Stimulated activated CD8-positive, alpha-beta memory T cell treated with anti-CD3 and anti-CD28 coated beads, Interleukin-7, amount 100 ng/mL, for 4 hours (primary cell): ENCODE measurements at places on chromosomes 11 and 22.

GRCh38 chr11:57556041-57556440 is 11.4 kb downstream of the UBE2L6 start:
- no peak for DNase-seq

DNA sequence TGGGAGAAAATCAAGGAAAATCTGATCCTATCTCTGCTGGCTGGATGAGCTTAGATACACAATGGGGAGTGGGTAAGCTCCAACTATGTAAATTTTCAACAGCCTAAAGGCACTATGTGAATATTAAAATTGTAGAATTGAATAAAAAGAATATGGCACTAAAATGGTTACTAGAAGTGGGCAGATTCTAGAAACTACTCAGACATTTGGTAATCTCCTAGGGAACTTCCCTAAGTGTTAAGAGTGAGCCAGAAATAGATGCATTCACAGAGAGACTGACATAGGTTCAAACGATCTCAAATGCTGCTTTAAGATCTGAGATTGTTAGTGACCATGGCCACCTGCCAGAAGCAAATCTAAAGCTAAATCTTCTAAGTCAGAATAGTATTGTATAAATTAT is 4.3 kb upstream of the OR52E1 start:
- DNase-seq, result no peak

DNA sequence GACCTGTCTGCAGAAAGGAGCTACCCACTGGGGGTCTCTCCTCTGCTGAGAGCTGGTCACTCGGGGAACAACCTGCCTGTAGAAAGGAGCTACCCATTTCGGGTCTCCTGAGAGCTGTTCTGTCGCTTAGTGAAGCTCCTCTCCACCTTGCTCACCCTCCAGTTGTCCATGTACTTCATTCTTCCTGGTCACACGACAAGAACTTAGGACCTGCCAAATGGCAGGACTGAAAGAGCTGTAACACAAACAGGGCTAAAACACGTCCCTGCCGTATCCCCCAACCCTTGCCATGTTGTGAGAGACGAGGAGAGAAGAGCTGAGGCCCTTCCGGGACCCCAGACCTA is 24.1 kb upstream of the RNASEH2C start:
- no peak for DNase-seq

- no peak for DNase-seq
These were observed 38.6 kb downstream of the ETS1 start for GRCh38 chr11:128548649-128549255.

DNA sequence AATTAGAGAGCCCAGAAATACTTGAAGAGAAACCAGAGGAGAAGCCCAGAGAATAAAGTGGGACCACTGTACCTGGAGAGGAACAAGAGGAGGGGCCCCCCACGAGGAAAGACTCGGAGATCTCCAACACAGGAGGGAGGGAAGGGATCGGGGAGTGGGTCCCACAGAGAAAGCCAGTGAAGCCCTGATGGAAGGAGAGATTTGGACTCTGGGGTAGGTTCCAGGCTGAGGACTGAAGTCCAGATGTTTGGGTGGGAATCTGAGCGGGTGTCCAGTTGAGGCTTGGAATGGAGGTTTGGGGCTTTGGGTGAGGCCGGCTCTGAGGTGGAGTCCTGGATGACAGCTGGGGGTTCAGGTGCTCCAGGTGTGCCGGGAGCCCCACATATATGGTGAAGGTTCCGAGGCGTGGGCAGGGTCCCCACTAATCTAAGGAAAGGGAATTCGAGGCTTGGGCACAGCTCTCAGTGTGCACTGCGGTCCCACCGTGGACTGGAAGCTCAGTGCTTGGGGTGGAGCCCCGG is 32.6 kb downstream of the PDE2A start:
- no peak for DNase-seq

DNA sequence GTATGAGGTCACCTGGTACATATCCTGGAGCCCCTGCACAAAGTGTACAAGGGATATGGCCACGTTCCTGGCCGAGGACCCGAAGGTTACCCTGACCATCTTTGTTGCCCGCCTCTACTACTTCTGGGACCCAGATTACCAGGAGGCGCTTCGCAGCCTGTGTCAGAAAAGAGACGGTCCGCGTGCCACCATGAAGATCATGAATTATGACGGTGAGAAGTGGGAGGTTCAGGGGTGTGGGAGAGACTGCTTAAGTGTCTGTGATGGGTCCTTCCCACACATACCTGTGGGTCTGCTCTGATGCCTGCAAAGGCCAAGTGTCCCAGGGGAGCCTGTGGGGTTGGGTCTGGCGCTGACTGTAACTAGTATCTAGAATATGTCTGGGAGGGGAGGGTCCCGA is 3.9 kb downstream of the APOBEC3G start:
- DNase-seq, result no peak

DNA sequence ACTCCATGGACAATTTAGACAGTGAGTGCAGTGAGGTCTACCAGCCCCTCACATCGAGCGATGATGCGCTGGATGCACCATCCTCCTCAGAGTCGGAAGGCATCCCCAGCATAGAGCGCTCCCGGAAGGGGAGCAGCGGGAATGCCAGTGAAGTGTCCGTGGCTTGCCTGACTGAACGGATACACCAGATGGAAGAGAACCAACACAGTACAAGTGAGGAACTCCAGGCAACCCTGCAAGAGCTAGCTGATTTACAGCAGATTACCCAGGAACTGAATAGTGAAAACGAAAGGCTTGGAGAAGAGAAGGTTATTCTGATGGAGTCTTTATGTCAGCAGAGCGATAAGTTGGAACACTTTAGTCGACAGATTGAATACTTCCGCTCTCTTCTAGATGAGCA is 51.4 kb downstream of the SPECC1L start:
- no peak for DNase-seq

DNA sequence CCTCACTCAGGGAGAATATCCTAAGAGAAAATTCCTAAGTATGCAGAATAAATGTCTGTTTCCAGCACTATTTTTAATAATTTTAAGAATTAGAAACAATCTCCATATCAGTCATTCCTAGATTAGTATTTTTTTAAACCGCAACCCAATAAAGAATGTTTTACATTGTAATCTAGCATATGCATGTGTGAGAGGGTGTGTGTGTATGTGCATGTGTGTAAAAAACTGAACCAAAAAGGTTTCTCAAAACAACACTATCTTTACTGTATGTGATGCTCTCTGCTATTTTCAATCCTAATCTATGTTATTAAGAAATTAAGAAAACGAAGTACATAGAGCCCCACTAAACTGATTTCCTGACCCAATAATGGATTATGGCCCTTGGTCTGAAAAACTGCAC is 90.6 kb upstream of the AKIP1 start:
- no peak for DNase-seq

- DNase-seq, result no peak
These were observed 21.3 kb downstream of the TRIM44 start for GRCh38 chr11:35683728-35684339.

DNA sequence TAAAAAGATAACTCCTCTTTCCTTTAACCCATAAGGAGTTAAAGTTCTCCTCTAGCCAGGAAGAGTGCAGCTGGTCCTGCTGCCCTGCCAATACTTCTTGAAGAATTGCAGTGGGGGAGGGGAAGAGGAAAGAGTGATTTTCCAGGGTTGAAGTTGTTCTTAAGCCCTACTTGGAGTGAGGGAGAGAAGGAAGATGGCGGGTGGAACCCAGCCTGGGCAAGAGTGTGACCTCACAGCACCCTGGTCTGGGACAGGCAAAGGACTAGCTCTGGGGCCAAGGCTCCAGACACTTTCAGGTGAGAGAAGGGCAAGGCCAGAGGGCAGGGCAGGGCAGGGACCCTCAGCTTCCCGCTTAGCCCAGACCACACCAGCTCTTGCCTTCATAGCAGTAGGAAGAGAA is 6.6 kb downstream of the TNKS1BP1 start:
- DNase-seq, result no peak
